Smooth muscle cell of the umbilical artery (primary cell): ENCODE measurements at places on chromosomes 11 and 22. TPM values are rescaled to one million over a fixed set of nuclear protein-coding genes. Genes with fewer than 3 reads are reported as not detected.

Gene REXO2
- total RNA-seq, result 213 and 303 TPM in 2 replicates

Gene KDELR3
- total RNA-seq, result 160 and 218 TPM in 2 replicates

Gene KRTAP5-10
- total RNA-seq, result not detected in 2 replicates

Gene LUZP2
- total RNA-seq, result 1.1 and 8.0 TPM in 2 replicates

Gene HTR3A
- not detected in 2 replicates for total RNA-seq

Gene TPBGL
- total RNA-seq, result under 0.01 and 0.05 TPM in 2 replicates

Gene OR5D16
- not detected in 2 replicates for total RNA-seq

Gene LRRN4CL
- total RNA-seq, result 0.23 and 0.59 TPM in 2 replicates

Gene PGA5
- not detected in 2 replicates for total RNA-seq

Gene POU2AF2
- not detected in 2 replicates for total RNA-seq

Gene DDX10
- 18.1 and 30.3 TPM in 2 replicates for total RNA-seq

Gene CARD16
- total RNA-seq, result 2.0 and 6.5 TPM in 2 replicates

Gene BBOX1
- not detected in 2 replicates for total RNA-seq

Gene RNF215
- total RNA-seq, result 38.4 and 50.2 TPM in 2 replicates

Gene OR51E2
- total RNA-seq, result 0.59 and 1.8 TPM in 2 replicates

Gene NPAS4
- total RNA-seq, result not detected in 2 replicates

Gene NXPE4
- total RNA-seq, result not detected in 2 replicates

Gene CCDC81
- 6.5 and 7.7 TPM in 2 replicates for total RNA-seq

Gene RPS6KA4
- total RNA-seq, result 24.1 and 45.3 TPM in 2 replicates
